ENCODE measurements at places on chromosomes 6 and 20.

DNA sequence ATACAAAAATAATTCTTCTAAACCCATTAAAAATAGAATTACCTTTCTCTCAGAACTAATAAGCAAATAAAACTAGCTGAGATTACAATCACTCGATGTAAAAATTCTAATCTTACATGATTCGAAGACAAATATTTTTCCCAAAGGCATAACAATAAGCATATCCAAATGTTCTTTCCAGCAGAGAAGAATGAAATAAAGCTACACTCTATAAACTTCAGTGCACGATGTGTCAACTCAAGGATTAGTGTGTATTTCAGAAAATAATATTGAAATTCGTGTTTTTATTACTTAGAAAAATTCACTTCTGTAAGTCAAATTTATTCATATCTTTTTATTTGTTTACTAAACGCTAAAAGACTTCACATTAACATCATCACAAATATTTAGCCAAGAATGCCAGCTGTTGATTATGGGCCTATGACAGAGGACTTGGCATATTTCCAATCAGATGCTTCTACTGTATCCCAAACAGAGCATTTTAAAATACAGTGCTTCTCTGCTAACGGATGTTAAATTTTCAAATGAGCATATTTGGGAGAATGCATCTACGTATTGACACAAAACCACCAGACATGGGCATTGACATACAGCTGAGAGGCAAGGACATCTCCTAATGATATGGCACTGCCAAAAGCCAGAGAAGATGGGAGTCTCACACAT lies 54.7 kb upstream of the PDE7B start:
- DNase-seq, result no peak

DNA sequence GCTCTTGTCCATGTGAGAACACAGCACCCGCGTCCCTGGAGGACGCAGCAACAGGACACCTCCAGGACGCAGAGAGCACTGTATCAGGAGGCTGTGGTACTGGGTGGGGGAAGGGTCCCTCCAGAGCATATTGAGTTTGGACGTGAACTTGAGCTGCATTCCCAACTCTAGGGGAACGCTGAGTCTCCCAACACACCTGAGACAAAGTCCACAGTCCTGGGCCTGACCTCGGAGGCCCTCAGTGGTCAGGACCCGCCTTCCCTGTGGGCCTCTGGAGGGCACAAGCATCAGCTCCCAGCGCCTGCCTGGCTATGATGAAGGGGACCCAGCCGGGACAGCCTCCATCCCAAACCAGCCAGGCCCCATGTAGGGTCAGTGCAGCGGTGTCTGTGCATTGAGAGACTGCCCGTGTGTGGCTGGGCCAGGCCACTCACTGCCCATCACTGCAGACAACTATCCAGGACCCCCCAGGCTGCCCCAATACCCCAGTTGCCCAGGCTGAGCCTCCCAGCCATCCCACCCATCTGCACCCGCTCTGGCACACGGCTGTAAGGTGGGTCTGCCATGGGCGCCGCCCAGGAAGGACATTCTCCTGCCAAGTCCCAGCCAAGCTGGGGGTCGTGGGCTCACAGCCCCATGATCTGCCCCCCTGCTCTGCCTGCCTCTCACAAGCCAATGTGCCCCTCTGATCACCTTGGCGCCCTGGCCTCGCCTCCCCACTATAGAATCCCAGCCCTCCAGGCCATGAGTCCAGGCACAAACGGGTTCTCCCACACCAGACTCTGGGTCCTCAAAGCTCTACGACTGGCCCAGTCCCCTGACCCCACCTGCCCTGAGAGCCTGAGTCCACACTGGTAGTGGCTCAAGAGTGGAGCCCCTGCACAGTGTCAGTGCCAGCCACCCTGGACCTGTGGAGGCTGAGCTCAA lies 115.7 kb downstream of the TAF4 start:
- no peak for DNase-seq

DNA sequence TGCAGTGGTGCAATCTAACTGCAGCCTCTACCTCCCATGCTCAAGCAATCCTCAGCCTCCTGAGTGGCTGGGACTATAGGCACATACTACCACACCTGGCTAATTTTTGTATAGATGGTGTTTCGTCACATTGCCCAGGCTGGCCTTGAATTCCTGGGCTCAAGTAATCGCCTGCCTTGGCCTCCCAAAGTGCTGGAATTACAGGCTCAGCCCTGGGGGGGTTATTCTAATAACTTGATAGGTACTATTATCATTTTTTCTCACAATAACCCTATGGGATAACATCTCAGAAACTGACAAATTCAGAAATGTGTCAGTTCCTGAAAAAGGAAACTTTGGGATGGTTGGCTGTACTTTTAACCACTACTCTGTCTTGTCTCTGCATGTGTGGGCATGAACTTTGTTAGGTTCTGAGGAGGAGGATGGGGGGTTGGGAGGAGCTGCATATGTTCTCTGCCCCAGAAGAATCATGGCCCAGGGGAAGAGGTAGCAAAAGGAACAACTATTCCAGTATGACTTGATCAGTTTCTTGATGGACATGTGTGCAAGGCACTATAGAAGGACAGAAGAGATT lies 169.9 kb downstream of the CARMIL1 start:
- DNase-seq, result no peak

- DNase-seq, result no peak
Measured at GRCh38 chr6:37175332-37176267, 5.6 kb downstream of the PIM1 start.

DNA sequence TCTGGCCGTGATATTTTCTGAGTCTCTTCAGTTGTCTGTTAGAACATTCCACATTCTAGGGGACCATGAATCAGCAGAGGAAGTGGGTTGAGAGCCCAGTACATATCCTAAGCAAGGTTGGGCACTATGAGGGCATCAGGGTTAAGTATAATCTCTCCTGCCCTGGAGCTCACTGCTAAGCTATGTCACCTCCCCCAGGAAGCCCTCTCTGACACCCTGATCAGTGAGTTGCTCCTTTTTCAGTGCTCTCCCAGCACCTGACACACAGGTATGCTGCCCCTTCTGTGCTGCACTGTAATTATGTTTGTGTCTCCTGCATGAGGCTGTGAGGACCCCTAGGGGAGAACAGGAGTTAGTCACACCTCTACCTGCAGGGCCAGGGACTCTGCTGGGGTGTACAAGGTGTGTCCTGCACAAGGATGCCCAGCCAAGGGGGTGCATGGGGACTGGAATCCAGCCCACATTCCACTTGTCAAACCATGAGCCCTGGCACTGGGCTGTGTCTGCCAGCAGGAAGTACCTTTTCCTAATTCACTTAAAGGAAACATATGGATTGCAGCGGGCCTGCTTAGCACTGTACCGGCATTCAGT lies 3.9 kb downstream of the RAB44 start:
- no peak for DNase-seq

DNA sequence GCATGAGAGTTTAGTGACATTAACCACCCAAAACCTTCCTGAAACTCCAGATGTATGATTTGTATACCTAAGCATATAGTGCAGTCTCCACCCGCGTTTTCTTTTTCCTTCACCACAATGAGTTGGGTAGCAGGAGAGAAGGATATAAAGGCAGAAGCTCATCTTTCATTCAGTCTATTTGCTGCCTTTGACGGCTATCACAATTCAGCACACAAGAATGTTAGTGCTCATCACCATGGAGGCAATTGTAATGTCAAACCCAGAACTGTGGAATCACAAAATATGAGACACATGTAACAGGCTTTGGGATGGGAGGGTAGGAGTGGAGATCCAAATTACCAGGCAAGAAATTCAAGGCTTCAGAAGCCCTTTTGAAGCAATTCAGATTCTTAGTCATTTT lies 17.6 kb downstream of the ZHX3 start:
- no peak for DNase-seq

DNA sequence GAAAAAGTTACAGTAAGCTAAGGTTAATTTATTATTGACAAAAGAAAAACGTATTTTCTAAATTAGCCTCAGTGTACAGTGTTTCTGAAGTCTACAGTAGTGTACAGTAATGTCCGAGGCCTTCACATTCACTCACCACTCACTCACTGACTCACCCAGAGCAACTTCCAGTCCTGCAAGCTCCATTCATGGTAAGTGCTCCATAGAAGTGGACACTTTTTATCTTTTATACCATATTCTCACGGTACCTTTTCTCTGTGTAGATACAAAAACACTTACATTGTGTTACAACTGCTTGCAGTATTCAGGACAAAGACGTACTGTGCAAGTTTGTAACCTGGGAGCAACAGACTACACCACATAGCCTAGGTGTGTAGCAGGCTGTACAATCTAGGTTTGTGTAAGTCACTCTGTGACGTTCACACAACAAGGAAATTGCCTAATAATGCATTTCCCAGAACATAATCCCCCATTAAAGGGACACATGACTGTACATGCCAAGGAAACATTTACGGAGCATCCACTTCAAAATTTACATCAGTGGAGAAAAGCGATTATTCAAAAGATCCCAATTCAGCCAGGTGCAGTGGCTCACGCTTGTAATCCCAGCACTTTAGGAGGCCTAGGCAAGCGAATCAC lies 133.4 kb downstream of the BANF2 start:
- no peak for DNase-seq

DNA sequence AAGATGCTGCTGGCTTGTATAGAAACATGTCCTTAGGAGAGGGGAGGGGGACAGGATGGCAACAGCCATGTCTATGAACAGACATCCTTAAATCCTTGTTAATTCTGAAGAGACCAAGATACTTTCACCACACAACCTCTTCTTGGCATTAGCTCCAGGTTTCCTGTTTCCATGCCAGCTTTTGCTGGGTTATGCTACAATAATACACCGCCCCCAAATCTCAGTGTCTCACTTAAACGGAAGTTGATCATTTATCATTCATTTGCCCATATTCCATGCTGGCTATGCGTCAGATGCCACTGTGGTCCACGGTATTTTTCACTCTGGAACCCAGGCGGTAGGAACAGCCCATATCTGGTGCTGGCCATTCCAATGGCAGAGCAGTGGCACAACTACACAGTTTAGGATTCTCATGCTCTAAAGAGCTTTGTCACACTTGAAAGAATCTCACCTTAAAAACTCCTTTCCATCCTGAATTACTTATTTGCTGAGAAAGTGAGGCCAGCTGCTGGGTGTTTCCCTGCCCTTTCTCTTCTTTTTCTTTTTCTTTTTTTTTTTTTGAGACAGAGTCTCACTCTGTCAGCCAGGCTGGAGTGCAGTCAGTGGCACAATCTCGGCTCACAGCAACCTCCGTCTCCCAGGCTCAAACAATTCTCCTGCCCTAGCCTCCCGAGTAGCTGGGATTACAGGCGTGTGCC lies 3.7 kb upstream of the RNASET2 start:
- DNase-seq, result no peak

DNA sequence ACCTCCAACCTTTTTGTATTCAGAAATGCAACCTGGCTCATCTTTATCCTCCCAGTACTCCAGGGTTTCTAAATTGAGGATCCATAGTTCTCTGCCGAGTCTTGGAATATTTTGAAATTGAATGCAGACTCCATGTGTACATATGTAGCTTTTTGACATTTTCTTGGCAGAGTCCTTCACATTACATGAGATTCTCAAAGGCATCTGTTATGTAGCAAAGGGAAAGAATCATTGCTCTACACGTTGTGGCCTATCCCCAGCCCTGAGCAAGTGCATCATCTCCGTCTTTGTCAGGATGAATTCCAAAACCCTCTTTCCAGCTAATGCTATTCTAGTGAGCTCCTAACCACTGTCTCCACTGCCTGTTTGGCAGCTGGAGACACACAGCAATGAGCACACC lies 742.9 kb downstream of the DHX35 start:
- no peak for DNase-seq

GRCh38 chr20:3318226-3318884 lies 79.4 kb upstream of the SLC4A11 start:
- DNase-seq, result no peak

GRCh38 chr6:11358904-11359830 lies 126.7 kb upstream of the NEDD9 start:
- no peak for DNase-seq

DNA sequence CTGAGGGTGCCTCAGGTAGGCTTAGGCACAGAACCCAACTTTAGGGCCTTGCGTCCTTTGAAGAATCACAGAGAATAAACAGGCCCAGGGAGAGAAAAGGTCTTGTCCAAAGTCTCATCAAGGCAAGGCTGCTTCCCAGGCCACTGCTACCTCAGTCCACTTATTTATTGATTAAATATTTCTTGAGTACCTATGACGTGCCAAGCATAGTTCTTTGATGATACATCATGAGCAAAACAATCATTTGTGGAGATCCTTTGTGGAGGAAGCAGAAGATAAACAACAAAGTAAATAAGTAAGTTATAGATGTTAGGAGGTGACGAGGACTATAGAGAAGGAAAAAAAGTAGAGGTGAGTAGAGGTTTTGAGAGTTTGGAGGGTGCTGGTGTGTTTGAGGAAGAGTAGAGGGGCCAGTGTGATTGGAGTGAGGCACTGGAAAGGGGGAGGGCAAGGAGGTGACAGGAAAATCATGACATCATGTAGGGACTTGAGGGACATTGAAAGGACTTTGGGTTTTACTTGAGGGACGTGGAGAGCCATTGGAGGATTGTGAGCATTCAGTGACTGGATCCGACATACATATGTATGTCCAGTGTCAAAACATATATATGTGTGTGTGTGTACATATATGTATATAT lies 14.1 kb upstream of the CHMP4B start:
- DNase-seq, result no peak

GRCh38 chr6:166757232-166758135 lies 130.4 kb upstream of the RPS6KA2 start:
- DNase-seq, result no peak

GRCh38 chr20:47540443-47541354 lies 39.0 kb downstream of the NCOA3 start:
- no peak for DNase-seq

DNA sequence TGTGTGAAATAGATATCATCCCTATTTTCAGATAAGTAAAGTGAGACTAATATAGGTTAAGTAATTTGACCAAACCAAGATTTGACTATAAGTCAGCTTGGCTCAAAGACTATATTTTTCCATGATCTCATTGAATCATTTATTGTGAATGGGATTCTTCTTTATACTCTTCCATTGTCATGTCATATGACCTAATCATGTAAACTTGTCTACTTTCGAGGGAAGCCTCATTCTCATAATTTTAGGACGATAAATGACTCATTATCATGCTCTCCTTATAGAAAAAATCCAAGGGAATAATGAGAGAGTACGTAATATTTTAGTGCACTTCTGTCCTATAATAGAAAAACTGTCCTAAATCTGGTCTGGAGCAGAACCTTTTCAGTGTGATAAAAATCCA lies 40.9 kb upstream of the CCN6 start:
- DNase-seq, result no peak

DNA sequence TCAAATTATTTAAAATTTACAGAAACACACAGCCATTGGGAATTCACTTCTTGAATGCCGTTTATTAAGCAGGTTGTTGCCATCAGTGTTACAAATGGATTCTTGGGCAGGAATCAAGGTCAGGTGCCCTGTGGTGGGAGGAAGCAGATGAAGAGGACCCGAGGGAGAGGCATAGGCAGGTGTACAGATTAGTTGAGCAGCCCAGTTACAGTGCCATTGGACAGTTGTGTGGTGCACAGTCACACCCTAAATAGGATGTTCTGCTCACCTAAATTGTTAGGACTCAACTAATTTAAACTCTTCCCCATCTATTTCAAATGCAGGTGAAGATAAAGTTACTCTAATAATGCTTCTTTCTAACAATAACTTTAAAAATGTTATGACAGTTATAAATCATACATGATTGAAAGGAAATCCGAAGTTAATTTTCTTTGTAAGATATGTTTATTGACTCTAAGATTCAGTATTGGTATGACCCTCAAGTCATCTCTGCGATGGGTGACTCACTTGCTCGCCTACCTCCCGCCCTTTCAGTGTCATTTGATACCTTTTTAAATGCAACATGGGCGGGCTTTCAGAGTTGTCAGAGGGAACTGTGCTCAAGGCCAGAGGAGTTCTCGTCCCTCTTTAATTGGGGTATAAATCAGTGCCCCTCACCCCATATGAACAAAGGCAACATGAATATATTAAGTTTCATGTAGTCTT lies 35.1 kb downstream of the DSE start:
- no peak for DNase-seq

Data from D721Med (cell line).